Activated B cell treated with CpG ODN at 0.5 μM for 24 hours (primary cell): ENCODE measurements at places on chromosomes 11 and 22.

GRCh38 chr22:21642584-21643448, 714 bp downstream of the SDF2L1 start:
- DNase-seq: peak; percentile 49

DNA sequence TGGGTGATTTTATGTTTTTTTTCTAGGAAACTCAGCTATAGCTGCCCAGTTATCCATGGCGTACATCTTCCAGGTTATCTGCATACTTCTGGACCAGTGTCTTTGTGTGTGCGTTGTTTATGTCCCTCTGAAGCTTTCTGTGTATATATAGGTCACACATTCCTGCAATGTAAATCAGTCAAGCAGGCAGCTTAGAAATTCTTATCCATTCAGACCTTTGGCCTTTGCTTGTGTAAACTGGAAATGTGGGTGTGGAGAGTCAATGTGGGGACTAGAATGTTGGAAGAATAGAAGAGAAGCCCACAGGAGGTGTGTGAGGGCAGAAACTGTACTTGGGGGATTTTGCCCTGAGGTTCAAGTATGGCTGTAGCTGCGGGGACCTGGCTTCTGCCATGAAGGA, 51.7 kb downstream of the BARX2 start:
- DNase-seq: no peak

DNA sequence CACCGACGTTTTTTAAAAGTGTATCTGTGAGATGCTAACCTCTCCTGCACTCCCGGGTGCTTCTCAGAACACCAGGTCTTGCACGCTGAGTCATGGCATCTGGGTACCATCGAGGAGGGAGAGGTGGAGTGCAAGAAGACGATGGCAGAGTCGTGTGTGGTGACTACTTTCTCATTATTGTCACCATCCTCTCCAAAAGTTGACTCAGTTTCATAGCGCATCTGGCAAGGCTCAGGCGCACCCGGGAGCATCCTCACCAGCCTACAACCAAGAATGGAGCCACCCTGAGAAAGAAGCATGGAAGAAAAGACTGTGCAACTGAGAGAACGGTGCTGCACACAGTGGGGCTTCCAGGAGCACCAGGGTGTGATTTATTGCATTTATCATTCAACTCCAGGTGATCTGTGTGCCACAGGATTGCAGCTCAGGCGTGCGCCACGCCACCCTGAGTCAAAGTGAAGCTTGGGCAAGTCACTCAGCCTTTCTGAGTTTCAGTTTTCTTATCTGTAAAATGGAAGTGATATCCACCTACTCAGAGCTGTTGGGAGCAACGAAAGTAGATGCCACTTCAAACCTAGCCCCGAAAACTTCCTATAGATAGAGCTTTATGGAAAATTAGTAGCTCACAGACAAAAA, 65.4 kb downstream of the LINC01488 start:
- DNase-seq: no peak

- DNase-seq: no peak
Measured at GRCh38 chr11:116774661-116775060, 1.9 kb upstream of the BUD13 start.

DNA sequence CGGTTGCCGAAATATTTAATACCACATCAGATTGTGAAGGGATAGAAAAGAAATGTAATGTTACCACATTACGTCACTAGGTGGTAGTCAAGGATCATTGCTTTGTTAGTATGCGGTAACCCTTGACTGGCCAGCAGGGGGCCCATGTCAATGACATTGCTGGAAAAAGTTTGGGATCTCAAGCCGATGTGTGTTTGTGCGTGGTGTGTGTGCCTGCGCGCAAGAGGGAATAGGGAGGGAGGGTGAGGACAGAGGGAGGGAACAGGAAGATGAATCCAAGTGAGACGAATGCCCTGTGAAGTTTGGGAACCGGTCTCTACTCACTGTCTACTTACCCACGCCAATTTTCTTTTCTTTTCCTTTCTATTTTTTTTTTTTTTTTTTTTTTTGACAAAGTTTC, 10.7 kb upstream of the MRGPRX2 start:
- no peak for DNase-seq

- no peak for DNase-seq
Measured at GRCh38 chr22:25071720-25072119, 119.2 kb downstream of the KIAA1671 start.

DNA sequence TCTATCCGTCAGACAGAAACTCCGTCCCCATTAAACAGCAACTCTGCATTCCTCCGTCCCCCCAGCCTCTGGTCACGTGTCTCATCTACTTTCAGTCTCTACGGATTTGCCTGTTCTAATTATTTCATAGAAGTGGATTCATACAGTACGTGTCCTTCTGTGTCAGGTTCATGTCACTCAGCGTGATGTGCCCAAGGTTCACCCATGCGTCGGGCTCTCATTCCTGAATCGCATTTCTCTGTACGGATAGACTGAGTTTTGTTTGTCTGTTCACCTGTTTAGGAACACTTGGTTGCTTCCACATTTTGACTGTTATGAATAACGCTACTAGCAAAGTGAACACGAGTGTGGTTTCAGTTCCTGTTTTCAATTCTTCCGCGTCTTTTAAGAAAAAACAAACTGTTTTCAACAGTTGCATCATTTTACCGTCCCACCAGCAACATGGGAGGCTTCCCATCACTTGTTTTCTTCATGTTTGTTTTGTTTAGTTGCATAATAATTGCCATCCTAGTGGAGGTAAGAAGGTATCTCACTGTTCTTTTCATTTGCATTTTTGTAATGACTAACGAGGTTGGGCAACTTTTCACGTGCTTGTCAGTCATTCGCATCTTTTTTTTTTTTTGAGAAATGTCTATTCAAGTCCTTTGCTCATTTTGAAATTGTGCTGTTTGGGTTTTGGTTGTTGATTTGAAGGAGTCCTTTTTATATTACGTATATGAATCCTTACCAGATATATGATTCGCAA, 8.9 kb upstream of the NLRP6 start:
- DNase-seq: peak; percentile 54

- no peak for DNase-seq
Measured at GRCh38 chr22:24402460-24403192, 24.8 kb upstream of the ADORA2A start.

- no peak for DNase-seq
Measured at GRCh38 chr11:6705905-6706535, 22.9 kb upstream of the MRPL17 start.

DNA sequence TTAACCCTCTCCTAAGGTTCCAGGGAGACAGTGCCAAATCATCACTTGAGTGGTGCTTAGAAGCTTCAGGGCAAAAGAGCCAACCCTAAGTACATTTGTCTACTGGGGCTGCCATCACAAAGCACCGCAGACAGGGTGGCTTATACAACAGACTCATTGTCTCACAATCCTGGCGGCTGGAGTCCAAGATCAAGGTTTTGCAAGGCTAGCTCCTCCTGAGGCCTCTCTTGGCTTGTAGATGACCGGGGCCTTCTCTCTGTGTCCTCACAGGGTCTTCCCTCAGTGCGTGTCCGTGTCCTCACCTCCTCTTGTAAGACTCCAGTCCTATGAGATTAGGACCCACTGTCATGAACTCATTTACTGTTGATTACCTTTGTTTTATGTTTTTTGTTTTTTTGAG, 34.1 kb upstream of the CD81 start:
- DNase-seq: no peak

- DNase-seq: no peak
Measured at GRCh38 chr11:134380785-134381184, 31.3 kb downstream of the B3GAT1 start.

DNA sequence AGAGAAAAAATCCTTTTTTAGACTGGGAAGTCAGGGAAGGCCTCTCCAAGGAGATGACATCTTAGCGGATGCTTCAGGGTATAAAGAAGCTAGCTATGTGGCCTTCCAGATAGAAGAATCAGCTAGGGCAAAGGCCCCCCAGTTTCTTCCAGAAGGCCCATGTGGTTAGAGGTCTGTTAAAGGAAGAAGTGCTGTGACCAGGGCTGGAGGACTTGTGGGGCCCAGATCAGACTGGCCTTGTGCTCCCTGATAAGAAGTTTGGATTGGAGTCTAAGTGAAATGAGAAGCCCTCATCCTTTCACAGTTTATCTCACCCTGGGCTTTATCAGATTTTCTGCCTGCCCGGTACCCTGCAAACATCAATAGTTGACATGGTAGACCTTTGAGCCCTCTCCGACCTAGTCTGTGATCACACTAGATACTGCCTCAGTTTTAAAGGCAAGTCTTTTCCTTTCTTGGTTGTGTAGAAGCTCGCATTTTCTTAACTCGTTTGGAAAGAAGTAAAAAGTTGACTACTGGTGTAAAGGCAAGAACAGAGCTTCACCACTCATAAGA, 7.8 kb downstream of the AMPD3 start:
- DNase-seq: no peak

GRCh38 chr11:118088531-118088930, 1.8 kb upstream of the SMIM35 start:
- DNase-seq: no peak

- no peak for DNase-seq
Measured at GRCh38 chr11:78504708-78505107, 70.0 kb downstream of the NARS2 start.

DNA sequence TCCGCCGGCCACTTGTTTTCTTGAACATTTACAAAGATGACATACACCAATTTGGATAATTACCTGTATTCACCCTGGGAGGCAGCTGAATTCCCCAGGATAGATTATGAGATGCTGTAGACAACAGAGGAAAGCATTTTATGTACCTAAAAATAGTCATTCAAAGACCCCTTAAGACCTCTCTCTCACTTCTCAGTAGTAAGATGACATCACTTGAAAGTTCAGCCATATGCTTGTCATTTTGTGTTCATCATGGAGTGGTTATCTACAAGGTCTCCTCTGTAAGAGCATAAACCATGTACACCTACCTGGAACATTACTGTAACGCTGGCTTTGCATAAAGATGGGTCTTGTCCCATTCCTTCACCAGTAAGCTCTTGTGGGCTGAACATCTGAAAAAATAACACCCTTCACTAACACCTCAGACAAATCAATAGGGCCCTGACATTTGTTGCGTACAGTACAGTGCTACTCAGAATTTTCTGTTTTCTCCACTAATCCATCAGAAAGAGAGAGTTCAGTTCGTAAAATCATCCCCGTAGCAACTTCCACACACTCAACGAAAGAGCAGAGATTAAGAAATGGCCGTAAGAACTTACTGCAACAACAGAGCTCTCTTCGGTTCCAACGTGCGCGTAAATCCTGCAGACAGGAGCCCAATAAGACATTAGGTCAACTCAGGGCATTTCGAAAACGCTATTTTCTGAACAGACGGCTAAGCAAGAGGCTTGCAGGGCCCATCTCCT, 15.6 kb upstream of the WDR74 start:
- no peak for DNase-seq

GRCh38 chr22:48531108-48531507, 1296.6 kb downstream of the BRD1 start:
- DNase-seq: no peak

- DNase-seq: no peak
Measured at GRCh38 chr11:16278273-16278672, 78.1 kb downstream of the SOX6 start.

GRCh38 chr11:110356762-110357671, 60.6 kb upstream of the RDX start:
- no peak for DNase-seq

- no peak for DNase-seq
Measured at GRCh38 chr22:33811686-33812085, 108.6 kb downstream of the LARGE1 start.

GRCh38 chr11:108160970-108161566, 39.7 kb downstream of the ACAT1 start:
- no peak for DNase-seq

DNA sequence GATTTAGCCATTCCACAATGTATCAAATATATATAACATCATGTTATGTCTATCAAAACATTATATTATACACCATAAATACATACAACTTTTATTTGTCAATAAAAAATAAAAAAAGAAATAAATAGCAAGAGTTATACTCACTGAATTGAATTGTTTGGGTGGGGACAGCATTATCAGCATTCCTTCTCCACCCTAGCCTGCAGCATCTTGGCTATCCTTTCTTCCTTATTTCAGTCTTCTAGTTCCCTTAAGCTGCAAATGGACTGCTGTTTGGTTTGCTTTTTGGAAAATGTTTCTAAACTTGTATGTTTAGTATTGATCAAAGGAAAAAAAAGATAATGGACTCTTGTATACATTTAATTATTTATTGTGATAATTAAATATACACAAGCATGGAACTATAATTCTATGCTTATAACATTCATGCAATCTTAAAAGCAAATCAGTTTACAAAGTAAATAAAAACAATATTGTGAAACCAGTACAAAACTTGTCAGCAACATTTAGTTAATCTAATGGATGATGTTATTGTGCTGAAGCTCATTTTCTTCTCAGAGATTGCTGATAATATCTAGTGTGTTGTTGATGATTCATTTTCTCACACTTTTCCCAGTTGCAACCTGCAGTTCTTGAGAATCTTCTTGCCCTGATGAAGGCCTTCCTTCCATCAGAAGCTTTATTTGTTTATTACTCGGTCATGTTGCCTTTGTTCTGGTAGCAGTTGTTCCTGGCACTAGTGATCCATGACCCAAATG, 5.0 kb downstream of the ARHGAP42 start:
- DNase-seq: no peak

GRCh38 chr11:134480136-134480712, 68.2 kb upstream of the B3GAT1 start:
- DNase-seq: no peak

GRCh38 chr22:19483481-19484244, 3.9 kb downstream of the CDC45 start:
- no peak for DNase-seq

- no peak for DNase-seq
Measured at GRCh38 chr11:75945446-75945845, 130.4 kb downstream of the UVRAG start.
